ENCODE measurements at places on chromosomes 7 and 10. TPM values are rescaled to one million over a fixed set of nuclear protein-coding genes. Genes with fewer than 3 reads are reported as not detected.
A peak's percentile ranks its signal among the peaks of the same experiment; 100 is the strongest.

Gene MRPS17
- 15.8 TPM for total RNA-seq

GRCh38 chr7:105675934-105676371 is 94.7 kb upstream of the EFCAB10 start:
- peaks cover 10% of the 10 kb centered on the region for H3K4me1 ChIP-seq
- no peak overlapping the region for H3K4me3 ChIP-seq
- no peak for DNase-seq
- no peak overlapping the region for H3K27ac ChIP-seq
- H3K36me3 ChIP-seq: no peaks in the 10 kb centered on the region

Gene JAKMIP3
- 0.17 TPM for total RNA-seq

GRCh38 chr7:22728401-22729029 is 1.5 kb downstream of the IL6 start:
- peaks cover 15% of the 10 kb centered on the region for H3K27me3 ChIP-seq
- no peaks in the 10 kb centered on the region for H3K36me3 ChIP-seq
- no peak overlapping the region for H3K27ac ChIP-seq

Gene SAMD9
- 0.29 TPM for total RNA-seq

Gene PLEKHS1
- total RNA-seq: not detected

- no peaks in the 10 kb centered on the region for H3K4me1 ChIP-seq
- no peak for DNase-seq
- H3K36me3 ChIP-seq: no peaks in the 10 kb centered on the region
- no peak overlapping the region for H3K27ac ChIP-seq
Observed at GRCh38 chr7:145665499-145666258, 450.9 kb upstream of the CNTNAP2 start.

- H3K27ac ChIP-seq: no peak overlapping the region
- DNase-seq: no peak
- H3K4me3 ChIP-seq: peak overlapping the region; percentile 84
- peaks cover 44% of the 10 kb centered on the region for H3K4me1 ChIP-seq
- no peaks in the 10 kb centered on the region for H3K36me3 ChIP-seq
- no peaks in the 10 kb centered on the region for H3K27me3 ChIP-seq
Observed at GRCh38 chr10:137031-137430, 1.8 kb downstream of the ZMYND11 start.

DNA sequence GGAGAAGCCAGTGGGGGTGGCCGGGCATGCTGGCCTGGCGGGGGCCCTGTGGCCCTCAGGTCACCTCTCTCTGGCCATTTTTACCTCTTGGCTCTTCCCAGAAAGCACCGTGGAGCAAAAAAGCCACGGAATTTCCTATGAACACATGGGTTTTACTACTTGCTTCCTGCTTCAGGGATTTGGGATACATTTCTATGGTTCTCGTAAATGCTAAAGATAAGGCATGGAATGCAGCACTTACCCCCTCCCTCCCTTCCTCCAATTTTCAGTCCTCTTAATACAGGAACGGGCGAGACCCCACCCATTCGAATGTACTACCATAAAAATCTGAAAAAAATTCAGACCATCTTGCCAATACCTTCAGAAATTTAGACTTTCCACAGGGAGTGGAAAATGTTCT is 279.7 kb downstream of the ARHGAP12 start:
- DNase-seq: no peak
- no peak overlapping the region for H3K27ac ChIP-seq
- no peaks in the 10 kb centered on the region for H3K27me3 ChIP-seq
- no peaks in the 10 kb centered on the region for H3K4me1 ChIP-seq
- H3K4me3 ChIP-seq: no peak overlapping the region

Gene TRIL
- 9.3 TPM for total RNA-seq

Measured in progenitor cell of endocrine pancreas (in vitro differentiated cells).